ENCODE measurements at places on chromosomes 7 and 10.

DNA sequence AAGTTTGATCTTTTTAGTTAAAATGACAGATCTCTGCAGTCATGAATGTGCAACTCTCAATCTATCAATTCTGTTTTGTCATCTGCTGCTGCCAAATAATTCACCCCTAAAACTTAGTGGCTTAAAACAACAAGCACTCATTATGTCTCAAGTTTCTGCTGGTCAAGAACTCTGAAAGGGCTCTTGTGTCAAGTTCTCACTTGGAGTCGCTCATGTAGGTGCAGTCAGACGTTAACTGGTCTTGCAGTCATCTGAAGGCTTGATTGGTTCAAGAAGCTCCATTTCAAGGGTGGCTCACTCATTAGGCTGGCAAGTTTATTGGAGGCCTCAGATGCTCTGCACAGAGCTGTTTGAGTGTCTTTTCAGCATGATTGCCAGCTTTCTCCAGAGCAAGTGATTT, 28.5 kb upstream of the LRRC72 start:
- no peak for DNase-seq

DNA sequence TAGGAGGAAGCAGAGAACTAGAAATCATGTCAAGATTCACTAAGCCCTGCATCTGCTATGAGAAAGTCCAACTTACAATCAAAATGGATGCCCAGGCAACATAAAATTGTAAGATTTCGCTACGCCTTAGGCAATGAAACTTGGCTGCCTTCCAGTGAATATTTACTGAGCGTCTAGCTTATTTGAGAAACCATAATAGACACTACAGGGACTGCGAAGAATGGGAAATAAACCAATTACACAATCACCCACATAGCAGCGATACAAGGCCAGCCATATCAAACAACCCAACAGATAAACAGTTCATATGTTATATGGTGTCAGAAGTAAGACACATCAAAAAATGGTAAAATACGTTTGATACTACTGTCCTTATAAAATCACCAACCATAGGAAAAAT, 545.0 kb upstream of the C7orf33 start:
- no peak for DNase-seq

DNA sequence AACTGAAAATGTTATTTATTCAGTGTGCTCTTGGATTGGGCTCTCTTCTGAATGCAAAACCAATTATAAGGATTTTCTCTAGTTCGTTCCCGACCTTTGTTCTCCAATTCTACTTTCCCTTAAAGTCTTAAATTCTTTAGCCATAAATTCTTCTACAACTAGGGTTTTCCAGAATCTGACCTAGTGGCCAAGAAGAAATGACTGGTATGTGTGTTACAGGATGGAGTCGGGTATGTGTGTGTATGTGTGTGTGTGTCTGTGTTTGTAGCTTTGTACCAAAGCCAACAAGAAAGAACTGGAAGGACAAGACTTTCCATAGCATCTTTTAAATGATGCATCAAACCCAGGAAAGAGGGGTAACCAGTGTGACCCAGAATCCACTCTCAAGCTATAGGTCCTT, 25.8 kb upstream of the LEP start:
- peak; percentile 65 for DNase-seq

- DNase-seq, result peak; percentile 58
Observed at GRCh38 chr7:42143711-42144600, 93.1 kb downstream of the GLI3 start.

GRCh38 chr10:100021322-100021721, 11.6 kb upstream of the DNMBP start:
- no peak for DNase-seq

Measured in astrocyte of the spinal cord (primary cell).